ENCODE measurements at places on chromosomes 4 and X.

- no peak for DNase-seq
Observed at GRCh38 chrX:153800746-153801145, 6.3 kb downstream of the SSR4 start.

GRCh38 chrX:109889289-109890006 is 113.5 kb upstream of the TMEM164 start:
- DNase-seq: peak; percentile 19

DNA sequence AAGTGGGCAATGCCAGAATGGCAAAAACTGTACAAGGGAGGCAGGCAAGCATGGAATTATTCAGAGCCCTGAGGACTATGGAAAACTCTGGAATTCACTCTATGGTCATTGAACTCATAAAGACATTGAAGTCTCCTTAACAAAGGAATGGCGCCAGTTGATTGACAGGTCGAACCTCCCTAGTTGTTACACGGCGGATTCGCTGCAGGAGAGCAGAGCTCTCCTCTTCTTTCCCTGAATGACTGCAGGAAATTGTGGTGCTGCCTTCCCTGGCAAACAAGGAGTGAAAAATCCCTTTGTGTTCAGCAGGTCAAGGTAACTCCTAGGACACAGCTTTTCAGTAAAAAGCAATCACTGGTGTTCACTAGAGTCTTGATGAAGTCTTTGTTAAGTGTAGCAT is 732.8 kb upstream of the FRG1 start:
- DNase-seq: no peak

- DNase-seq: no peak
Observed at GRCh38 chrX:40090050-40090804, 7.5 kb downstream of the BCOR start.
